Amniotic epithelial cell (primary cell): ENCODE measurements at places on chromosomes 12 and 14.
A peak's percentile ranks its signal among the peaks of the same experiment; 100 is the strongest.

- peak; percentile 81 for DNase-seq
Measured at GRCh38 chr12:115375186-115375991, 691.4 kb upstream of the TBX3 start.

- peak; percentile 54 for DNase-seq
Measured at GRCh38 chr12:57603815-57604453, 690 bp upstream of the DTX3 start.

- peak; percentile 70 for DNase-seq
Measured at GRCh38 chr12:9132008-9132535, 16.4 kb upstream of the A2M start.

DNA sequence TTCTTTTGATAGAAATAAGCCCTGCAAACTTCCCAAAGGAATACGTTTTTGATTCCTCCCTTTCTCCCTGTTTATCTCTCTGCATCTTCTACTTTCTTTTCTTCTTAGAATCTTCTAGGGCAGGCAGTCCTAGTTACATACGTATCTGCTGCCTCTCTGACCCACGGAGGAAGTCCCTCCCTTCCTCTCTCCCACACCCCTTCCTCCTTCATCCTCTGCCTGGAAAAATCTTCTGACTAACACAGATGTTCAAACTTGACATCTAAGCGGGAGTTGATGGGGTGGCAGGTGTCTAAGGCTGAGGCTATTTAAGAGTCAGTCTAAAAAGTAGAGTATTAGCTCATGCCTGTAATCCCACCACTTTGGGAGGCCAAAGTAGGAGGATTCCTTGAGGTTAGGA lies 88.6 kb downstream of the MAP1LC3B2 start:
- no peak for DNase-seq

DNA sequence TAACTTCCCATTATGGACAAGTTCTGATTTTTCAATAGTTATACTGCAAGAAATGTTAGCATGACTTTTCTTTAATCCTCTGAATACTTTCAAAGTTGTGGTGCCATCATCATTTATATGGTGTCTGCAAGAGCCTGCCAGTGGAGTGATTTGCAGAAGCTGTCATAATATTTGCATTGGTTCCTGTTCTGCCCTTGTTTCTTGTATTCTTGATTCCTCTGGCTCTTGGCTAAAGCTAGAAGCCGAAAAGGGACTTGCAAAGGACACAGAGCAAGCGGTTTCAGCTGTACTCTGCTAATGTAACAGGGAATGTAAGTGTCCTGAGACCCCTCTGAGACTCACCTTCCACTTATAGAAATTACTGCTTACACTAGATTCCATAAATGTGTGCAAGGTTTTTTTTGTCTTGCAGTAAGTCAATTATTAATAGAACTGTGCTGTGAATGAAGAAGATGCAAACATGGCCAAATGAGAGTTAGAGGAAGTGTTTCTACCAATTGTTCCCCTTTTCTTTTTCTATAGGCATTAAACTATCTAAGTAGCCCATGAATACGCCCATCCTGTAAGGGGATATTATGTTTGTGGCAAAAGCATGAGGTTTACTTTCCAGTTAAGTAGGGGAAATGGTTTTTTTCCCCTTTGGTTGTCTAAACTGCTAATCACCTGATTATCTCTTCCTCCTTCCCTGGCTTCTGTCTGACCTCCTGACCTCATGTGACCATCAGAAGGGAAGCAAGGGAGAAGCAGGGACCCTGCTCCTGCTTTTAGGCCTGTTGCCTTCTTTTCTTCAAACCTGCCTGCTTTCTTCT lies 5.3 kb downstream of the DYRK4 start:
- no peak for DNase-seq

- no peak for DNase-seq
Measured at GRCh38 chr14:33449703-33450395, 501.0 kb downstream of the EGLN3 start.
